ENCODE measurements at places on chromosomes 1 and 21.
A peak's percentile ranks its signal among the peaks of the same experiment; 100 is the strongest.

DNA sequence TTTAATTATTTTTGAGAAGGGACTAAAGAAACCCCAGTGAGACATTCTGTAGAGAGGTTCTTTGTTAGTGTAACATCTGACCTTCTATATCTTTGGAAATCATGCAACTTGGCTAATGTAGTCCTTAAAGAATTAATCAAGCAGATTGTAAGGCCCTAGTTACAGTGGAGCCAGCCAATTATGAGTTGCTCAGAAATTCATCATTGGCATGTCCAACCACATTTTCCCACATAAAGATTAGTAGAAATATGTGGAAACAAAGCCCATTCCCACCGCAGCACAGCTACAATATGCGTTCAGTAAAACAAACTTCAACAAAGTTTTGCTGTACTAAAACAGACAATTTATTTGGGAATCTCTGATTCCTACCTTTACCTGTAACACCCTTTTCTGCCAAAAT is 27.8 kb downstream of the WNT2B start:
- no peak for DNase-seq

GRCh38 chr1:26717017-26717491 is 21.2 kb downstream of the ARID1A start:
- no peak for DNase-seq

DNA sequence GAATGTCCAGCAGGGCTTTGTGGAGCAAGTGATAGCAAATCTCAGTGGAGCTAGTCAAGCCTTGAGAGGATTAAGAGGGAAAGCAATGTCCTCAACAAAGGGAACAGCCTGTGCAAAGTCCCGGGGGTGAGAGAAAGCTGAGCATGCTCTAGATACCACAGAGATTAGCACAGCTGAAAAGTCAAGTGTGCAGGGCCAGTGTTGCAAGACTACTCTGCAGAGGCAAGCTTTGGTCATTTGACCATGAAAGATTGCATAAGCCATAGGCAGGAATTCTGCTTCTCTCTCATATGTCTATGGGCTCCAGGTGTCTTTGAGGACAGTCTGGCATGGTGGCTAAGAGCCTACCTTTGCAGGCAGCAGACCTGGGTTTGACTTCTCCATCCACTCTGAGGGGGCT is 181.0 kb upstream of the JUN start:
- DNase-seq = no peak

DNA sequence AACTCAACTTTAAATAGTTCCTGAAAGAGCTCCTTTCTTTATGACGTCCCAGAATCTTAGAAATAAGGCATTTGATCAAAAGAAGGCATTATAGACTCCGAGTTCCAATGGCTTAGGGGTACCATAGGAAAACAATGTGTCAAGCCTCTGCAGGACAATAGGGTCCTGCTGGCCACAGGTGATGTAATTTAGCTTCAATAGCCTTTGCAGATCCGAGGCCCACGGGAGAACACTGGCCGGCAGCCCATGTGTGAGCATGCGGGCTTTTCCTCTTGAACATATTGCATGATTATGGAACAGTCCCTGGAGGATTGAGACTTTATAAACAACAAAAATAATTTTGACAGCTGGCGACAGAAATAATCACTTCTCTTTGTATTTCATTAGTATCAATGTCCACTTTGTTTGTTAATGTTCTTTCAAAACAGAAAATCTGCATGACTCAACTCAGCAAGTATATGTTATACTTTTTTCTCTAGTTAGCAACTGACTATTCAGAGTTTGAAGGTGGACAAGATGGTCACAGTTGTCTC is 49.0 kb upstream of the NR5A2 start:
- DNase-seq = no peak

DNA sequence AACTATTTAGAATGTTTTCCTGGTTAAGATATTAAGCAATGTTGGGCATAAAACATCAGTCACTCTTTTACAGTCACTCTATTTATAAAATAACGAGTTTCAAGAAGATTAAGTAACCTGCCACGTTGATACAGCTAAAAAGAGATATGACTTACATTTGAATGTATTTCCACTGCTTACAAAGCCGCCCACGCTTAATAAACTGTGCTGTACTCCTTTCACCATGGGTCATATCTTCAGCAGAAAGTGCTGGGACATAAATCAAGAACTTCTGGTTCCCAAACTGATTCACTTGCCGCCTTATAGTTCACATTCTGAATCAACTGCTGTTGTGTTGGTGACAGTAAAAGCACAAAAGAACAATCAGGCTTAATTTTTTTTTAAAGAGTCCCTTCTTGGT is 666.7 kb downstream of the NCAM2 start:
- no peak for DNase-seq

DNA sequence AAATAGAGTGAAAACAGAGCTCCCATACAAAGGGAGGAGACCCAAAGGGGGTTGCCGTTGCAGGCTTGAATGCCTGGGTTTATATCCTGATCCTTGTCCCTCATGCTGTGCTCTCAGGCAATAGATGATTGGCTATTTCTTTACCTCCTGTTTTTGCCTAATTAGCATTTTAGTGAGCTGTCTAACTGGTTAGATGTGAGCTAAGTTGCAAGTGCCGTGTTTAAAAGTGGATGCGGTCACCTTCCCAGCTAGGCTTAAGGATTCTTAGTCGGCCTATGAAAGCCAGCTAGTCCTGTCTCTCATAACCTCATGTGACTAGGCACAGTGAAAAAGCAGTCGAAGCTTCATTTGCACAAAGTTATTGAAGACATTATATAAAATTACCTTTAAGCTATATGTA is 356.7 kb upstream of the TMPRSS15 start:
- DNase-seq = no peak

GRCh38 chr1:215044151-215044550 is 38.4 kb upstream of the KCNK2 start:
- no peak for DNase-seq

- DNase-seq = no peak
These were observed 16.1 kb downstream of the NOC2L start for GRCh38 chr1:942864-943533.

DNA sequence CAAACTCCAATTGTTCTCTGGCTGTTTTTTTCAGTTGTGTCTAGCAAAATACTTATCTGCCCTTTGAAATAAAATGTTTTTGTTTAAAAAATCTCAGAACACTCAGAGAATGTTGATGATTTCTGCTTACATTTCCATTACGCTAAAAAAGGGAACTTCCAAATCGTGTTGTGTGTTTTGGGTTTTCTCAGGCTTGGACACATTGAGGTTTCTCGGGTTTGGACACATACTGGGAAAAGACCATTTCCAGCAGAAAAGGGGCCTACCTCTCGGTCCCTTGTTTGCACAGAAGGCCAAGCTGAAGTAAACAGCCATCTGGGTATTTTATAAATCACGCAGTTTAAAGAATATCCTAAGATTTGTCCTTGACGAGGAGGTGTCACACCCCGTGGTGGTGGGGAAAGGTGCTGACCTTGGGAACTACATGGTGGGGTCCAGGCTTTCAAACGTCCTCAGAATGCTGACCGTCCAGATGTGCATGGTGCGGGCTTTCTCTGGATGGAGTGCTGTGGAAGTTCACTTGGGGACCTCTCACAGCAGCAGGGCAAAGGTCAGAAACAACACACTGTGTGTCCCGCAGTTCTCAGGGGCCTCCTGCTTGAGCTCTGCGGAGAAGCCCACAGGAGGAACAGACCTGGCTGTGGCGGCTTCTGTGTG is 67.8 kb downstream of the SLC37A1 start:
- no peak for DNase-seq

- no peak for DNase-seq
These were observed 20.7 kb downstream of the NGF start for GRCh38 chr1:115317101-115318012.

DNA sequence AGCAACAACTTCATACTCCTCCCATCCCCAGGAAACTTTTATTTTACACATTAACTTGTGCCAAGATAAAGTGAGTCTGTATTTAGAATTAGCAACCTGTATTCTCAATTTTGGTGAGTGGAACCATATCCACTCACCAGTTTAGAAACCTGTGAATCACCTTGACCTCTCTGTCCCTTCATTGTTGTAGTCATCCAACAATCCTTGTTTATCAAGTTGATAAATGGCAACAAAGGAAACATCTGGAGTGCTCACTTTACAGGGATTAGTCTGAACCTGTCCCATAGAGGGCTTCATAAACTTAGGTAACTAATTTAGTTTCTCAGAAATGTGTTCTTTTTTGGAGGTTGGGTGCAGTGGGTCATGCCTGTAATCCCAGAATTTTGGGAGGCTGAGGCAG is 3.9 kb upstream of the CLSPN start:
- no peak for DNase-seq

- no peak for DNase-seq
These were observed 57.7 kb downstream of the LRRC8C start for GRCh38 chr1:89690595-89690994.

DNA sequence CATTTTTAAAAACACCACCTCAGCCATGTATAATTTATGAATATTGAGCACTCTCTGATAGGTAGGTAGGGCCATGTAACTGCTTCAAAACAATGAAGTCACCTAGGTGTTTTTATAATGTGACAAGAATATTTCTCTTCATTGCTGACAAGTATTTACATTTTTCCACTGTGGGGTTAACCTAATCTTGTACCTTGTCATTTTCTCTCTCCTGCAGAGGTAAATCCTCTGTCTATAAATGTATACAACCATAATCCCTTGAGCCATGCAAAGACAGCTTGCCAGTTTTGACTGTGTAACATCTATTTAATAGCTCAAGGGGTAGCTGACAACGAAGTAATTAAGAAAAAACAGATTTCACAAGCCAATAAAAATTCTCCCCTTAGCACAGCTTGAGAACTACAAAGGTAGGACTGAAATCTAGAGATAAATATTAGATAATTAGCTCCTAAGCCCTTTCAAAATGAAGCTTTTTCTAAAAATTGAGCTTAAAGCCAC is 137.6 kb upstream of the POGK start:
- no peak for DNase-seq

GRCh38 chr1:224116131-224116530 is 2.2 kb downstream of the FBXO28 start:
- DNase-seq = no peak

DNA sequence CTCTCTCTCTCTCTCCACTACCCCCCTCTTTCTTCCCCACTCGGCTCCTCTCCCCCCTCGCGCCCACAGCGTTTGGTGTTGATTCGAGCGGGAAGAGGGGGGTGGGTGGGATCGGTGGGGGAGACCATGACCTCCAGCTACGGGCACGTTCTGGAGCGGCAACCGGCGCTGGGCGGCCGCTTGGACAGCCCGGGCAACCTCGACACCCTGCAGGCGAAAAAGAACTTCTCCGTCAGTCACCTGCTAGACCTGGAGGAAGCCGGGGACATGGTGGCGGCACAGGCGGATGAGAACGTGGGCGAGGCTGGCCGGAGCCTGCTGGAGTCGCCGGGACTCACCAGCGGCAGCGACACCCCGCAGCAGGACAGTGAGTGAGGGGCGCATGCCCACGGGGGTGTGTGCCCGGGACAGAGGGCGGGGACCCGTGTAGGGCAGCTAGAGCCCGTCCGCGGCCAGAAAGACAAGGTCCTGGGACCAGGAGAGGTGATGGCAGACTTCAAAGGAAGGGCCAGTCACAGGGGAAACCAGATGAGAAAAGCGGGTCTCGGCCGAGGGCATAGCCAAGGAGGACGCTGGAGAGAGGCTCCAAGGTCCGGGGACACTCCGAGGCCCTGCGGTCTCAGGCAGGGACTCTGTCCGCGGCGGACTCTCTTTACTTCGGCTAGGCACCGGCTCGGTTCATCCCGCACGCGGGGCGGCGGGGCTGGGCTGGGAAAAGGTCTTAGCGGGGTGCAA is at the start of gene PRRX1:
PRRX1 (plus strand) TSS at position 39 of the 735 bp plus-strand sequence; CDS start at position 127, 88 bp downstream.
- no peak for DNase-seq

GRCh38 chr1:84347271-84347931 is 45.9 kb downstream of the SAMD13 start:
- DNase-seq = no peak

DNA sequence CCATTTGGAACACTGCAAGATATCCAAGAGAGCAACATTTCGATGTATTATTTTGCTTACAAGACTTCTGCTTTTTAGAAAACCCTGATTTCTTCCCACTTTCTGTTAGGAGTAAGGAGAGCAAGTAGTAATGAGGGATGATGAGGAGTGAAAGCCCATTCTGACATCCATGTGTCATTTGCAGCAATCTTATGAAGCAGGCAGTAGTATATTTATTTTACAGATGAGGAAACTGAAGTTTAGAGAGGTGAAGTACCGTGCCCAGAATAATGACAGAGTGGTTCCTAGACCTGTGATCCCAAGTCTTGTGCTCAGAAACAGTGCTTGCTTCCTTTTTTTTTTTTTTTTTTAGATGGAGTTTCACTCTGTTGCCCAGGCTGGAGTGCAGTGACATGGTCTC is 7.1 kb upstream of the ZSCAN20 start:
- DNase-seq = no peak

DNA sequence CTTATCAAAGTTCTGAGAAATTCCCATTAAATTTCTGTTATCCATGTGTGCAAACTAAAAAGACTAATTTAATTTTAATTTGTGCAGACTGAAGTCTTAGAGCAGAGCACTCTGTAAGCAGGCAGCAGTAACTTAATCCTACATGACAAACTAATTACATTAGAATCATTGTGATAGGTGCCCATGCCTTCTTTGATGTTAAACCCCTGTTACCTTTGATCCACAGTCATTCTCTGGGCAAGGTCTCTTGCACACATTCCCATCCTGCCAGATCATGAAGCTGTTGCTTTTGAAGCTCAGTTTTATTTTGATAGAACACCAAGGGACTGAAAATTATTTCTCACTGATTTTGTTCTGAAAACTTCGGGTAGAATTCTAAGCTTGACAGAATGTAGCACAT is 77.2 kb downstream of the BCAR3 start:
- DNase-seq = no peak

GRCh38 chr1:3678361-3679097 is 26.2 kb downstream of the TP73 start:
- DNase-seq = no peak

GRCh38 chr1:36776948-36777831 is 257.1 kb downstream of the GRIK3 start:
- no peak for DNase-seq

- peak; percentile 65 for DNase-seq
These were observed 13.5 kb upstream of the KCNA2 start for GRCh38 chr1:110619412-110620249.

- no peak for DNase-seq
These were observed 301.0 kb downstream of the GRIK1 start for GRCh38 chr21:29638761-29639327.

GRCh38 chr1:14915356-14916054 is 238.0 kb upstream of the TMEM51 start:
- DNase-seq = peak; percentile 10

GRCh38 chr1:59690171-59690930 is 124.4 kb upstream of the HOOK1 start:
- no peak for DNase-seq

- no peak for DNase-seq
These were observed 318.5 kb upstream of the DUSP10 start for GRCh38 chr1:222060210-222060916.
